ENCODE measurements at places on chromosomes 2 and 18. TPM values are rescaled to one million over a fixed set of nuclear protein-coding genes. Genes with fewer than 3 reads are reported as not detected.

DNA sequence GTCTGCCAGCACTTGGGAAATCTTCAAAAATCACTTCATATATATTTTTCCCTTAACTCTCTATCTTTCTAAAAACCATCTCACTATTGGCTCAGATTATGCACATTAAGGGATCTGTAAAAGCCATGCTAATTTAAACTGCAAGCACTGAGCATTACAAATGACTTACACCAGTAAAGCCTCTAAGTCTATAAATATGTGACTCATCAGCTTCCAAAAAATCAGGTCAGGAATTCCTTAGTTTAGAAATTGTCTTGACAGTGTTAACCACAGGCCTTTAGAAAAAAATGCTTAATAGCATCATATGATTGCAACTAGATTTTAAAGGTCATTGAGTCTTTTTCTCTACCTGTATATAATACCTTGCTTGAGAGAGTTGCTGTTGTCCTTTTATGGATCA is 1113.6 kb upstream of the PIK3C3 start:
- DNase-seq: no peak

The GCKR gene
- 0.42 TPM for total RNA-seq

The WBP1 gene
- 89.7 TPM for total RNA-seq

The GPR39 gene
- 0.25 TPM for total RNA-seq

DNA sequence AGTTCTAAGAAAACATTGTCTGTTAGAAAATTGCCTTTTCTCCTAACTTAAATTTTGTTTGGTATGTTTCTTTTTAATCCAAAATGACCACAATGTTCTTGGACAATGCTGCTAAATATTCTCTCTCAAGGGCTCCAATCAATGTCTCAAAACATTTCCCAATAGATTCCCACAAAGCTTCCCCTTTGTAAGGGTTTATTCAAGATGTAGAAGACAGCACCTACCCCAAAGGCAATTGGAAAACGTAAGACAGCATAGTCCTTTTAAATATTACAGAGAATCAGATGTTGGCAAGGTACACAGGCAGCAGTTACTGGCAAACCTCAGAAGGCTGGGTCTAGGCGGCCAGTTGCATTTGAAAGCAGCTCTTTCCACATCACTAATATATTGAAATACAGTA is 18.3 kb upstream of the RIF1 start:
- no peak for DNase-seq

DNA sequence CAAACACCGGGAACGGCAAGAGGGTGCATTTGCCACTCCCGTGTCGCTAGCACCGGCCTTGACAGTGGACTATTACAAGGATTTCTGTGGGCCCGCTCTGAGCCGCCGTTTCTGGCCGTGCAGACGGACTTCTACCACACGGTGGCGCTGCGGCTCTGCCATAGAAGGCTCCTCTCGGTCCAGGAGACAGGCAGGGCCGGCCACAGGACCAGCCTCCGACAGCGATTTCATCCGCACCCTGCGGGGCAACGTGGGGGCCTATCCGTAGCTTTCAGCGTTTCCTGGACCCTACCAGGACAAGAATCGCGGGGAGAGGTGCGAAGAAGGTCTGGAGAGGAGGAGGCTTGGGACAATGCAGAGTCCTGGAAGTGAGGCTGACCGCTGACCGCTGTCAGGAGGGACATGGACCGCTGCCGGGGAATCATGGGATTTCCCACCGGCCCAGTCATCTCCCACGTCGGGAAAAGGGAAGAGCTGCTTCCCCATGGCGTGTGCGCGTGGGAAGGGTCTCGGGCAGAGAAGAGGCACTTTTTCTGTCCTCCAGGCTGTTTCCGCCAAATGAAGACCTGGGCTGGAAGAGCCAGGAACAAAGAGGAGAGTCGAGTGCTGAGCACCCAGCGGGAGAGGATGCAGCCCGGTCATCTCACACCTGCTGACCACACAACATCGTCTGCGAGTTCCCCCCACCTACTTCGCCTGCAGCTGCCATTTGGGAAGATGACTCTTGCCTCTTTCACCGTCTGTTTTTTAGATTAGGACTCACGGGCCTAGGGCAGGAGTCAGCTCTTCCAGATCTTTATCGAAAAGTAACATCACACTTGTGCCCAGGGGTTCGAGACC is 35.5 kb upstream of the HAAO start:
- peak; percentile 97 for DNase-seq

DNA sequence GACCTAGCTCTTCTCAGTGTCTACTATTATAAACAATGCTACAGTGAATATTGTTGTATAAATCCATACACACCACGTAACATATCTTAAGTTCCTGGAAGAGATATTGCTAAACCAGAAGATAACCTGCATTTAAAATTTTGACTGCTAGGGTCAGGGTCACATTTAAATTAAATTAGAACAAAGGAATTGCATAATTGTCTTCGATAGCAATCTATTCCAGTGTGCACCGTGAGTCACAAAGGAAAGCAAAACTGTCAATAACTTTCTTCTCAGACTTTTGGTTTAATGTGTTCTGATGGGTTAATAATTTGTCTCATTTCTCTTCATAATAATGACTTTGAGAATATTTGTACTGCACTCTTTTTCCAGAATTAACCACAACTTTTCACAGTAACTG is 4.2 kb downstream of the GEN1 start:
- DNase-seq: no peak

GRCh38 chr2:192373754-192374153 is 179.0 kb upstream of the TMEFF2 start:
- no peak for DNase-seq

DNA sequence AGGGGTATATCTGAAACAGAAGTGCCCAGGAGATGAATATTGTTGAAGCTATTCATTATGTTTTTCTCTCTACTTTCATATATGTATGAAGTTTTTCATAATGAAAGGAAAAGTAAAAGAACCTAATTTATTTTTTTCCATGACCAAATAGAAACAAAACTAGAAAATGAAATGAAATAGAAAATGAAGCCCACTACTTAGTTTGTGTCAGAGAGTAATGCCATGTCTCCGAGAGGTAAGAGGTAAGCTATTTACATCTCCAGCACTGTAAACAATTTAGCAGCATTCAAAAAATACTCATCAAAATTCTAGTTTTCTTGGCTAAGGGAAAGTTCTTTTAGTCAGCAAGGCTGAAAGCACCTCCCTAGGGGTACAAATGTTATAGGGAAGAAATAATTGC is 238.6 kb downstream of the PTH2R start:
- DNase-seq: no peak

The OTOS gene
- total RNA-seq: not detected

- DNase-seq: no peak
Measured at GRCh38 chr2:65574993-65575392, 142.6 kb upstream of the SPRED2 start.

DNA sequence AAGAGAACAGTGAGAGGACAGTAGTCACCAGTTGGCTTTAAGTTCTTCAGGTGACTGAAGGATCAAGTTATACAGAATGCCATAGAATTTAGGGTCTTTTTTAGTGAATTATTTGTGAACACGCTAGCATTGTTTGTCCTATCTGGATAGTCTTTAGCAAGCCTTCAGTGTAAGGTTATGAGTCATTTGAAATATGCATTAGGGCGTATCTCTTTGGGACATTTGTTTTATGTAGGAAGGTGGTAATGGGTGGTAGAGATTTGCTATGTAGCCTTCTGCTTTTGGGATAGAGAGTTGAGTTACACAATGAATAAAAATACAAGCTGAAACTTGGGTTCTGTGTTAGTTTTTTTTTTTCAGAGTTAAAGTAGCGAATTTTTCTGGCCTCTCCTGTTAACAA is 13.0 kb downstream of the ACTR2 start:
- no peak for DNase-seq
